Stimulated activated CD4-positive, alpha-beta T cell treated with anti-CD3 and anti-CD28 coated beads, Interleukin-12 subunit alpha, Interleukin-12 subunit beta, amount 100 ng/mL, for 24 hours (primary cell): ENCODE measurements at places on chromosomes 2 and 18.

DNA sequence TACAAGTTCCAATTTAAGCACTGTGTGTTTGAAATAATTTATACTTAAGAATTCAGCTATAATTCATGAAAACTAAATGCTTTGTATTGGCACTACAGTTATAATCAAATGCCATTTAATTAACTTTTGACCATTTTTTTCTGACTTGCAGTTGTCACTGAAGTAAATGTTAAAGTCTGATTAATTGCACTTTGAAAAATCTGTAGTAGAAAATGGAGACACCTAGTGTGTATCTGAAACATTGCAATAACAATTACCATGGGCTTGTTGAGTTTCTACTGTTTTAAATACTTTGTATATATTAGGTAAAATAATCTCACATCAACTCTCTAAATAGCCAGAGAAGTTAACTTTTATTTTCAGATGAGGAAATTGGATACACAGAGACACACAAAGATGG is 458.6 kb upstream of the FSIP2 start:
- no peak for DNase-seq

- DNase-seq: peak; percentile 38
These were observed 66.9 kb upstream of the ZNG1B start for GRCh38 chr2:113370478-113371091.

DNA sequence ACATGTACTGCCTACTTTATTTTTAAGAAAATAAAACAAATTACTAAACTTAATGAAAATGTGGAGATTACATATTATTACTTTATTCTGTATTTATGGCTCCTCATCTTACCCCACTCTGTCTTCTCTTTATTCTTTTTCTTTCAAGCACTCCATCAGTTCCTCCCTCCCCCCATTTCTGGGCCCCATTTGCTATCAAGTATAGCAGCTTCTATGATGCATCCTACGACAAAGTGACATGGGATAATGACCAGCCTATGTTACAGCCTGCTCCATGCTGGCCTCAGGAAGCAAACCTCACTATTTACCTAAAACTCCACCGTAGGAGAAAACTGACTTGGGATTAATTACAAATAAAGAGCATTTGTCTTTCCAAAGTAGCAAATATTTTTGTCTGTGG is 58.8 kb downstream of the RND3 start:
- no peak for DNase-seq

DNA sequence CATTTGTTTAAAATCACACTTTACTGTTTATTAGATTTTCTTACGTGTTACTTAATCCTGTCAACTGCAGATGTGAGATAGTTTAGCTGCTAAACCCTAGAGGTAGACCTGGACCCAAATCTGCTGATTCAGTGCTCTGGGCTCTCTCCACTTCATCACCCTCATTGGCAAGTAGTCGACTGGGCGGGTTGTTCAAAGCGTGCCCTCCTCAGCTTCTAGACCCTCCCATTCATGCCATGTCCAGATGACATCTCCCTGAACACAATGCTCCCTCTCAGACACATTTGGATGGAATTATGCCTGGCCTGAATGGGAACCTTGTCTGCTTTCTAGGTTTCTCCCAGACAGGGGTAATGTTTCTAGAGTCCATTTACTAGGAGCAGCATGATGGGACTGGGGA is 43.7 kb downstream of the RPIA start:
- no peak for DNase-seq

DNA sequence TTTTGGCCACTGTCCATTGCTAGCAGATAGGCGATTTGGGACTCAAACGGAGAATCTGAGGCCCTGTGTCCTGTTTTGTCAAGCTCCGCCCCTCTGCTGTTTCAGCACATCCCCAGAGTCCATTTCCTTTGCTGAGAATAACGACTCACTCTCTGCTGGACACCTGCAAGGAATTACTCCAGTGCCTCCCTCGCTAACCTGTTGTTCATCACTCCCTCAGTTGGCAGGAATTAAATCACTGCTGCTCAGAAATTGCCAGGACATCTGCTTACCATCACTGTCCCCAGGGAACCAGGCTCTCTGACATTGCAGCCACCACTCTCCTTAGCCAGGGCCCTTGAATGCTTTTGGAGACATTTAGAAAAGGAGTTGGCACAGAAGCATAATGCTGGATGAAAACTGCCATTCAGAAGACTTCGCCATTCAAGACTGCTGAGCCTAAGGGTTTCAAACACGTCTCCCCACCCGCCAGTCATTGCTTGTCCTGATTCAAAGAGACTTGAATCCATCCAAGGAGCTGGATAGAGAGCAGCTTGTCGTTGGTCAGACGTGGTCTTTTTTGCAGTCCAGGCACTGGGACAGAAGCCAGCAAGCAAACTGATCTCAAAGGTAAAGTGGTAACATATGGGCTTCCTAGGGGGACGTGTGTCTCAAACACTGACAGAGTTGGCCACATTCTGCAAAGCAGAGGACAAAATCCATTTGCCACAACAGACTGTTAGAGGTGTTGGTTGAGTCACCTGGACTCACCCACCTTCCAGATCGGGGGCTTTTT is 155.3 kb downstream of the UXS1 start:
- DNase-seq: no peak

DNA sequence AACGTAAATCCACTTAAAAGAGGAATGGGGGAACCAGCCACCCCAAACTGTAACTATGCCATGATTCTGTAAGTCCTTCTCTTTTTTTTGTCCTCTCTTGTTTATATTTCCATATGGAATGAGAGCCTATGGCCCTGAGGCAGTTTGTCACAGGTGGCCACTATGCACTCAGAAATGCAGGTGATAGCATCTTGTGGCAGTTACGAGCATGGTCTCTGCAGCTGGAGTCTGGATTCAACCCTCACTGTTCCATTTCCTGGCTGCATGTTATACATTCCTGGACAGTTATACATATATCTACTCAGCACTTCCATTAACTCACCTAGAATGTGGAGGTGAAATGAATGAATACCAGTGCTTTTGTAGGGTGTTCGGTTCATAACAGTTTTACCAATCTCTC is 291.5 kb upstream of the FANCL start:
- DNase-seq: no peak

DNA sequence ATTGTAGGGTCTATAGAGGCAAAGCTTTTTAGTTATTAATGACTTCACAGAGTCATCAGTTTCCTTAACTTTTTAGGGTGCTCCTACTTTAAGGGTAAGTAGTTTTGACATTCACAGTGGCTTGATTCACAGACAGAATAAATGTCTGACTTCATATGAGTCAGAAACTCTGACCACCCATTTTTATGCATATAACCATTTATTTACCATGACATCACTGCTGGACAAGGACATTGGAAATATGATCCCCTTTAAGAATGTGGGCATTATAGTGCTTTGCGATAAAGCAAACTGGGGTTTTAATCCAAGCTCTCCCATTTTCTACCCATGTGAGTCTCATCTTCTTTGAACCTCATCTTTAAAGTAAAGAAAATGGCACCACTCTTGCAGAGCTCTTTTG is 162.0 kb upstream of the MC4R start:
- no peak for DNase-seq

- no peak for DNase-seq
These were observed 61.3 kb downstream of the PKP4 start for GRCh38 chr2:158518084-158518483.
